GM06990 (cell line): ENCODE measurements at places on chromosomes 5 and 9.

- DNase-seq: no peak
Measured at GRCh38 chr5:168790671-168791250, 211.6 kb upstream of the PANK3 start.

GRCh38 chr9:123339666-123340510 lies 16.1 kb upstream of the CRB2 start:
- peak; percentile 67 for DNase-seq

- no peak for DNase-seq
Measured at GRCh38 chr5:56161439-56161823, 71.7 kb downstream of the ANKRD55 start.

GRCh38 chr5:180470966-180471582 lies 23.1 kb upstream of the CNOT6 start:
- DNase-seq: no peak

DNA sequence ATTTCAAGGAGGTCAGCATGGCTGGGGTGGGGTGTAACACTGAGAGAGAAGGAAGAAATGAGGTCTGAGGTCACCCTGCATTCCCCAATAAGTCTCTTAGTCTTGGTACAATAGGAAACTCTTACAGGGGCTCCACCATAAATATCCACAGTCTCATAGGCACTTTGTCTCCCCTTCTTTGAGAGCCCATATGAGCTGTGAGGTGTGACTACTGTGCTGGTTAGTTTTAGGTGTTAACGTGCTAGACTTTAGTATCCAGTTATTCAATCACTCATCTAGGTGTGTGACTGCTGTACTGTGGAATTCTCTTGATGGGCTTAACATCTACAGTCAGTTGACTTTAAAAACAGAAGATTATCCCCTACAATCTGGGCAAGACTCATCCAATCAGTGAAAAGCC lies 378.1 kb upstream of the RFX3 start:
- no peak for DNase-seq

- no peak for DNase-seq
Measured at GRCh38 chr5:33312571-33313549, 127.9 kb upstream of the TARS1 start.

GRCh38 chr5:20245432-20245974 lies 257.5 kb upstream of the CDH18 start:
- DNase-seq: no peak

GRCh38 chr9:36865731-36866635 lies 168.1 kb downstream of the PAX5 start:
- DNase-seq: no peak

DNA sequence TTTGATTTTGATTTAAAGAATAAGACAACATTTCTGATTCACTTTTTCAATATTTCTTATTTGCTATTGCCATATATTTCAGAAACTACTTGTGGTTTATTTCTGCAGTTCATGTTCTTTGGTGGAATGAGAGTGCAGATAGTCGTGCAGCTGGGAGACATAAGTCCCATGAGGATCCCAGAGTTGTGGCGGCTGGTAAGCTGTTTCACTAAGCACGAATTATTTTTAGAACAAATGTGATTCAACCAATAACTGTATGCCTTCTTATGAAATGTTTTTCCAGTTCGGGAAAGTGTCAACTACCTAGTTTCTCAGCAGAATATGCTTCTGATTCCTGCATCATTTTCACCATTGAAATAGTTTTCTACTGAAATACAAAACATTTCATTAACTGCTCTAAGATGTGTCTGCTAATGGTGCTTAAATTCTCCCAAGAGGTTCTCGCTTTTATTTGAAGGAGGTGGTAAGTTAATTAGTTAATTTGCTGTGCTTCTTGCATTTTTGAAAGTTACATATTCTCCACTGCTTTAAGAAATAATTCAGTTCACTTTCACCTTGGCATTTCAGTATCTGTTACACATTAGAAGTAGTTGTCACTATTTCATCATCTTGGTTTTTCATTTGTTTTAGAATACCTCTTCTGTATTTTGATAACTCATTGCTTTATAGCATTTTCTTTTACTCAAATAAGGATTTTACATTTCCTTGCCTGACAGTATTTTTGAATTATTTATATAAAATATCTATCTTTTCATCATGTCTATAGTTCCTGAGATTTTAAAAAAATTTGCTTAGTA lies 9.0 kb downstream of the NIPSNAP3B start:
- DNase-seq: no peak

DNA sequence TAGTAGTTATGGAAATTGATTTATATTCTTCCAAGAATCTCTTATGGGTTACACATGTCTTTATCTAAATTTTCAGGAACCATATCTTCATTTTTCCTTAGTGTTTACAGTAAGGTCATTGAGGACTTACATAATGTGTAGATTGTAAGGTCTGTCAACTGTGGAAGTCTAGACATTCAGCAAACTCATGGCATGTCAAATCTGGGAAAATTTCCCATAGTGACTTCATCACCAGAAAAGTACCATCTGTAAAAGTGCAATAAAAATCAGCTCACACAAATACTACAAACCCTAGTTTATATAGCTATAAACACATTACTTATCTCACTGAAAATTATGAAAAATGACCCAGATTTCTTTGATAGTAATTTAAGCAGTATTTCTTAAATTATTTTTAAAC lies 419.4 kb downstream of the MTRR start:
- DNase-seq: no peak

DNA sequence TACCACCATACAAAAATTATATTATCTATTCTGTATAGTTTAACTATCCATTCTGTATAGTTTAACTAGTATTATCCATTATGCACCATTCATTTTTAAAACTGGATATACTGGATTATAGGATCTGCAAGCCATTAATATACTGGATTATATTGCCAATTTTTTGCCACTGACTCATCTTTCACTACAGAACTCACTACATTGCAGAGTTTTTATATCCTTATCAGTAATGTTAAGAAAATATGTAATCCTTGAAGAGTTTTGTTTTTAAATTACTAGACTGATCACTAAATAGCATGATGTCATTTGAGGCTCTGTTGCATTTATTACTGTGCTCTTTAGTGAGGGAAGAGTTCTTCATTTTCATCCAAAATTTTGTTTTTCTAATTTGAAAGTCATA lies 109.8 kb upstream of the SNX2 start:
- DNase-seq: no peak

GRCh38 chr9:37329576-37329975 lies 92.9 kb upstream of the GRHPR start:
- no peak for DNase-seq

DNA sequence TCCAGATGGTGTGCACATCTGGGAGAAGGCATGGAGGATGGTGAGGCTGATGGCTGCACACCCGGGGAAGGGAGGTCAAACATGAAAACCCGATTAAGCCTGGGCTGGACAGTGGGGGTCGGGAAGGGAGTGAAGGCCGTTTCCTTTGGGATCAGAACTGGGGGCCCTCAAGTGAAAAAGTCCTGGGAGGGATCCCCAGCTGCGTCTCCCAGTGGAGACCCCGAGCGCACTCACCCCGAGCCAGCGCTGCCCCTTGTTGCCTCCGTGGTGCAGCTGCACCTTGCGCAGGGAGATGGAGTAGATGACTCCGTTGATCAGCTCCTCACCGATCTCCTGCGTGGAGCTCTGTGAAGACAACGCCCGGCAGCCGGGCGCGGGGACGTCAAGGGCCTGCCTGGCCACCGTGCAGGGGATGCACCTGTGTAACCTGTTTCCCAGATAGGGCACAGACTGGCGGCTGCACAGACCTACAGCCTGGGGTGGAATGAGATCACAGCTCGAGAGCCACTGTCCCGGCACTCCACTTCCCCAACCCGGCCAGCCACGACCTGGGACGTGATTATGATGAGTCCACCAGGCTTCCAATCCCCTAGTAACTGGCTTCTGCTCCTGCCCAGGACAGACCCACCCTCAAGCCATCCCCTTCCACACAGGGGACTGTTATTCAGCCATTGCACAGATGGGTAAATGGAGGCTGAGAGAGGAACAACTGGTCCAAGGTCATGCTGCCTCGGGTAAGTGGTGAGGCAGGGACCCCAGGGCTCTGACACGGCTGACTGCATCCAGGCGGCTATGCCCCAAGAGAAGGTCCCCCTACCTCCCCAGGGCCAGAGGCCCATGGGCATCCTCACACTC lies 9.0 kb downstream of the RALGDS start:
- DNase-seq: no peak

- no peak for DNase-seq
Measured at GRCh38 chr9:76529653-76530052, 70.7 kb downstream of the GCNT1 start.

GRCh38 chr5:60533789-60534188 lies 166.2 kb downstream of the DEPDC1B start:
- no peak for DNase-seq

DNA sequence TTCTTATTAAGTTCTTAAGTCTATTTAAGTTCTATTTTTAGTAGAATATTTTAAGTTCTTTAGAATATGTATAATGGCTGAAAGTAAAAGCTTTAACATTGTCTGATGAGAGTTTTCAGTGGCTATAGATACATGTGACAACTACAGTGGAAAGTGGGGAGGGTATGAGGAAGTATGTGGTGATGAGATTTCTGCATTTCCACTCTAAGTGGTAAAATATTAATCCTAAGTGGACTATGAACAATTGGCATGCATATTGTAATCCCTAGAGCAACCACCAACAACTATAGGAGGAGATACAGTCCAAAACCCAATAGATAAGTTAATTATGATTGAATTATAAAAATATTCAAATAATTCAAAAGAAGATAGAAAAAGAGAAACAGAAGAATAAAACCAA lies 183.6 kb downstream of the GADD45G start:
- no peak for DNase-seq

GRCh38 chr9:116550696-116551436 lies 136.2 kb upstream of the TRIM32 start:
- no peak for DNase-seq

DNA sequence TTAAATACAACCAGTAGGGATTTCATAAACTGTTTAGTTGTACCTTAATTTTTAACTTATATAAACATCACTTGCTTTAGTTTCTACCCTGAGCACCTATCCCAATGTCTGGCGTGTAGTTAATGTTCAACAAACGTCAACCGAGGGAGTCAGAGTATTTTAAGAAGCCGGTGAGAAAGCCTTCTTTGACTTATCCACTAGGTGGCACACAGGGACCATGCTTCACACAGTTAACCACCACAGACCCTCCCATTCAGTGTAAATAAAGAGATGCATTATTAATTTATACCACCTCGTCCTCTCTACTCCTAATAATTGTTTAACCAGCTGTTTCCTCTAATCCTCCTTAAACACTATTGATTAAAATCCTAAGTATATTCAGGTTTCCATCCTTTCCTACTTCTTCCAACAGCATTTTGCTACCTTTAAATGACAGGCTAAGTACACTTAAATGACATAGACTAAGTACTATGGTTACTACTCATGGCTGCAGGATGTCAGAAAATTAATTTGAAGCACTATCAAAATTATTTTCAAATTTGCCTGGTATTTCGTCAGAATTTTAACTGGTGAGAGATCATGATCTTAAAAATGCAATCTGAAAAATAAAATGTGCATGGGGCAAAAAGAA lies 2.3 kb downstream of the HAPLN1 start:
- DNase-seq: no peak
